ENCODE measurements at places on chromosomes 12 and 14.

- no peak for DNase-seq
These were observed 98.0 kb downstream of the GCH1 start for GRCh38 chr14:54804538-54805041.

GRCh38 chr12:104588047-104588920 lies 131.5 kb downstream of the CHST11 start:
- no peak for DNase-seq

- DNase-seq, result no peak
These were observed 10.7 kb downstream of the ARID4A start for GRCh38 chr14:58309086-58309485.

DNA sequence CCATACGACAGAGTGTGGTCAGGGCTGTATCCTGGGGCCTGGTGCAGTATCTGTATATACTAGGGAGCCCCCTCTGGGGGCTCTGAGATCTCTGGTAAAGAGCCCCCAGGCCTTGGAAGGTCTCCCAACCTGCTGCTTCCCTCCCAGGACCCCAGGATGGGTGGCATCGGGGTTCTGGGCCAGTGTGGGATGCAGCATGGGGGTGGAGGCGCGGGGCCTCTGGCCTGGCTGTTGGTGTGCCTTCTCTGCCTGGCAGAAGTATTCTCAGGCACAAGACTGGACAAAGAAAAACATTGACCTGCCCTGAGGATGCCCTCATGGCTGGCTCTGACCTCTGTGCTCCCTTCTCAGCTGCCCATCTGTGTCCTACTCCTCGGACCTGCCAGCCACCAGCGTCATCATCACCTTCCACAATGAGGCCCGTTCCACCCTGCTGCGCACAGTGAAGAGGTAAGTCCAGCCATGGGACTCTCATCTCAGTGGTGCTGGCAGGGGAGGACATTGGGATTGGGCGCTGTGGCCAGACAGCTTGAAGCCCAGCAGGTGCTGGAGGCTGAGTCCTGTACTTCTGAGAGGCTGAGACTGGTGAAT lies 64.5 kb downstream of the GALNT16 start:
- no peak for DNase-seq

DNA sequence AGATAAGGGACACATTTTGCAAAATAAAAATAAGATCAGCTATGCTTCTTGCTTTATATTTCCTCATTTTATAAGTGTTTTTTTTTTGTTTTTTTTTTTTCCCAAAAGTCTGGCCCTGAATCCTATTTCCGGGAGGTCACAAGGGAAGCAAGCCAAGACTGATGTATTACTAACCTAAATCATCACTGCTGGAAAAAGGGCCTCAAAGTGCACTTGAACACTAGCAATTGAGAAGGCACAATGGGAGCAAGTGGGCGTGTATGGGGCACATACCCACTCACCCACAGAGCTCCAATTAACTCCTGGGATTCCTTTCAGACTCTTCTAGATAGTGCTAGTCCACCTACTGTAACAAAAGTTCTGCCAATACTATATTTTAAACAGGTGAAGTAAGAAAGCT lies 58.8 kb downstream of the STON2 start:
- no peak for DNase-seq

- no peak for DNase-seq
These were observed 89.2 kb downstream of the CFAP54 start for GRCh38 chr12:96578526-96579125.

- no peak for DNase-seq
These were observed 7.9 kb upstream of the POU6F1 start for GRCh38 chr12:51225771-51226170.

DNA sequence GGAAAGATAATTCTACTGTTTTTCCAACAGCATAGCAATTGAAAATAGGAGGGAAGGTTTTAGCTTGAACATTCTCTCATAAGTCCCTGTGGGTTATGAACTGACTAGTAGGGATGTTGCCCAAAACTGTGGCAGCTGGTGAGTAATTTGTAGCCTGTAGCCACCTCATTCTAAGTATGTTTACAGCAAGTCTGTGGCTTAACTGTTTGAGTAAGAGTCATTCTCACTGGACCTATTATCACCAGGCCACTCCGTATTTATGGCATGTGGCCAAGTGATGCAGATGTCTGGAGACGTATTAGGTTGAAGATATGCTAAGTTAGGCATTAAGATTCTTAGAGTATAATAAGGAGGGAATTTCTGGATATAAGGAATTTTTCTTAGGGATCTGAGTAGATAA lies 458.3 kb downstream of the ETNK1 start:
- no peak for DNase-seq

DNA sequence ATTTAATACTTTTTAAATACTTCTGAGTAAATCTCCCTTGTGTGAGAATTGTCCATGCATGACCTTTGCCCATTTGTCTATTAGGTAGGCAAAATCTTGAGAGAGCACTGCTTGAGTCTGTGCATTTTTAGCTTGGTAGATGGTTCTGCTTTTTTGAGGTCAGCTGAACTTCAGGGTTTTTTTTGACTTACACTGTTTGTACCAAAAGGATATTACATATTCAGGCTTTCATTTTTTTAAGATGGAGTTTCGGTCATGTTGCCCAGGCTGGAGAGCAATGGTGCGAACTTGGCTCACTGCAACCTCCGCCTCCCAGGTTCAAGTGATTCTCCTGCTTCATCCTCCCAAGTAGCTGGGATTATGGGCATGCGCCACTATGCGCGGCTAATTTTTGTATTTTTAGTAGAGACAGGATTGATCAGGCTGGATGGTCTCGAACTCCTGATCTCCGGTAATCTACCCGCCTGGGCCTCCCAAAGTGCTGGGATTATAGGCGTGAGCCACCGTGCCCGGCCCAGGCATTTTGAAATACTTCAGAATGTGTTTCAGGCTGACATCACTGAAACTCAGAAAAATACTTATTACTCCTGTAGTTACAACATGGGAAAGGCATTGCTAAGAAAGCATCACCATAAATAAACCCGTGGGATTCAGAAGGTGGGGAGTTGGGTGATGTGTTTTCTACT lies 11.1 kb downstream of the RASSF3 start:
- no peak for DNase-seq

GRCh38 chr12:124870515-124870914 lies 6.9 kb upstream of the SCARB1 start:
- no peak for DNase-seq

DNA sequence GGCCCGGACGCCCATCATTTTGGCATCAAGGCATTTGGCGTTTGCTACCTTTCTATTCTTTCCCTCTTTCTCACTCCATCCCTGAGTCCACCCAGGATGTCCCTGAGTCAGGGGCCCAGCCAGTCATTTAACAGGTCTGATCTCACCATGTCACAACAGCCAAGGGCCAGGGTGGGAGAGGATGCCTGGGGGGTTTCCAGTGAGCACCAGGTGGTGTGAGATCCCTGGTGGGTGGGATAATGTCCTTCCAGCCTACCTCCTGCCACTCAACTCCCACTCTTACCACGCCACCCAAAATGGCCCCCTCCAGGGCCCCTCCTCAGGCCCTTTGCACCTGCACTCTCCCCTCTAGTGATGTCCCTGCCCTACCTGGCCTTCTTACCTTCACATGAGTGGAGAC lies 310.8 kb downstream of the BCL11B start:
- no peak for DNase-seq

DNA sequence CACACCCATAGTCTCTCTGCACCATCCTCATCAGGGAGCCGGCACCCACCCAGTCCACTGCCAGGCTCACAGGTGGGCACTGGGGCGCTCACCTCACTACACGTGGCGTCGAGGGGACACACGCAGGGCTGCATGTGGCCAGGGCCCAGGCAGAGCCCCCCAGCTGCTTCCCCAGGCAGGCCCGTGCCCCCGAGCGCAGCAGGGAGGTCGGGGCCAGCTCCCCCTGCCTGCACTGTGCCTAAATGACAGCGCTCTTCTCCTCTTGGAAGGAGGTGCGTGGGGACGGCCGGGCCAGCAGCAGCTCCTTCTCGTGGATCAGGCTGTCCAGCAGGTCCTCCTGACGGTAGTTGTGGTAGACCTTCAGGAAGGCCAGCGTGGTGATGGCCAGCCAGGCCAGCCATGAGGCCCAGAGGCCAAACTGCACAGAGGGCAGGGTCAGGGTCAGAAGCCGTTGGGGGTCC lies 11.3 kb downstream of the TMEM179 start:
- DNase-seq, result no peak

DNA sequence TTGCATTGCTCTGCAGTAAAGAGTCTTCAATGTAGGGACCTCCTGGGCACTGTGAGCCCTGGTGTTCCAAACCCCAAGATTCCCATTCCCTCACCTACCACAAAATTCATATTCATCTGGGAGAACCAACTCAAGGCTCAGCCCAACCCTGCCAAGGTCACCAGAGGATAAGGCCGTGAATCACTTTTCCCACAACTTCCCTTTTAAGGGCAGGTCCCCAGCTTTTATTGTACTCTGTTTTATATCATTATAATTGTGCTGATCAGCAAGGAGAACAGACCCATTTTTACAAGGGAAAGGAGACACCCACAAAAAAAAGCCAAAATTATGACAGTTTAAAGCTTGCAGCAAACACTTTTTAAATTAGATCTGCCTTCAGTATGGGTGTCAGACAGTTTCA lies 363.0 kb upstream of the FKBP4 start:
- DNase-seq, result no peak

DNA sequence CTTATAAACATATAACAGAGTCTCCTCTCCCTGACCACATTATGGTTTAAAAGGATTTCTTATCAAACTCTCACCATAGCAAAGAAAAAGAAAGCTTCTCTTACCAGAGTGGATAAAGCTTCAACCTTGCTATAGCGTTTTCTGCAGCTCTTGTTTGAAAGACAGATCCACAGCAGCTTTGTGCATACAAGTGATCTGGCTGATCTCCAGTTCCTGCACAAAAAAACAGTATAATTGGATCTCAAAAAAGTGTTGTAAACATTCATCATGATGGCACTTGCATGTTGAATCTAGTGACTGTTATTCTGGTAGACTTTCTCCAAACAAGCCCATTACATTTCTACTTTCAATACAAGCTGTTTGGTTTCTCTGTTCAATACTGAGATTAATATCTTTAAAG lies 178.9 kb upstream of the MGAT4C start:
- DNase-seq, result no peak

GRCh38 chr14:69152902-69153151 lies at the start of gene DCAF5:
DCAF5 (minus strand) TSS chr14:69153119; CDS start chr14:69152978, 141 bp downstream.
- peak; percentile 85 for DNase-seq

DNA sequence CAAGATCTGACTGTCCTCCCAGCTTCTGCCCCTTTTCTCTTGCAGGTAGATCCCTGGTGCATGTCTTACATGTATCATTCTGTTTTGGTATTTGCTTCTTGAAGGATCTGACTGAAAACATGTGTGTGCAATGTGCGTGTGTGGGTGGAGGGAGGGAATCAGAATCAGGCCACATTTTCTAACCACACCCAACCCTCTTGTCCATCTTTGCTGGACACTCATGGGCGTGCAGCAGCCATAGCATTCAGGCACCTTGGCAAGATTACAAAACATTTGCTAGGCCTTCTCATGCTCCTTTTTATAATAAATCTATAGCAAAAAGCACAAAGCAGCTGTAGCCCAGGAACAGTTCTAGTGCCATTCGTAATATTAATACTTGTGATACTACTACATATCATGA lies 233.6 kb upstream of the E2F7 start:
- no peak for DNase-seq

DNA sequence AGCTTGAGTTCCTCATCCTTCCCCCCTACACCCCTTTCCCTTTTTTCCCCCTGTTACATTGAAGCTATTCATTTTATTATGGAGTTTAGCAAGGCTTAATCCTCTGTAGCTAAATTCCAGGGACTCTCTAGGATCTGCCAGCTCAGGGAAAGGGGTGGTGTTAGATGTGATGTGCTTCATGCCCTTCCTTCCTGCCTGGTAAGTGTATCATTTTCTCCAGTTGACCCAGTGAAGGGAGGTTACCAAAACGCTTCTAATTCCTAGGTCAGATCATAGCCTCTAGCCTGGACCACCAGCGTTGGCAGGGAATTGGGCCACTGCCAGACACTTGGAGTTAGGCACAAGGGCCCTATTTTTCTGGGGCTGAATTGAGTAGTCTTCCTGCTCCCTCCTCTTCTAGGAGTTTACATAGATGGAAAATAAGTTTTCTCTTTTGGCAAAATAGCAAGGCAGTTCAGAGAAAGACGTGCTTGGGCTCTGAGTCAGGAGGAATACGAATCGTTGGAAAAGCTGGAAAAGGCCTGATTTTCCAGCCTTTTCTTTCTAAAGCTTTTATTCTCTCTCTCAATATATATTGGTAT lies 88.3 kb downstream of the NPAS3 start:
- DNase-seq, result no peak

GRCh38 chr12:47817272-47818006 lies 2.3 kb downstream of the HDAC7 start:
- DNase-seq, result no peak

DNA sequence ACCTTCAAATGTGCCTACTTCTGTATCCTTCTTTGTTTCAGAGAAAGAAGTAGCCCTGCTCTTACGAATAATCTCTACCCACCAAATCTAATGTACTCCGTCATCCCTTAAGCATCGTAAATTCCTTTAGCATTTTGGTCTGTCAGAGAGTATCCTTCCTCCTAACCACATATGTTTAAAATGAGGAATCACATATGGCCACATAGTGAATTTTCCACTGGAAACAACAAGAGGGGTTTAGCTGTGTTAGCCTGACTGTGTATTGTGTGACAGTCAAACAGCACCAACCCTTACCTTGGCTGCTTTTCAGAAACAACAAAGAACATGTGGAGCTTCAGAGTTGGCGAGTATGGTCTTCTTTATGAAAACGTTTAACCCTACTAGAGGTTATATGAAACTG lies 5.5 kb downstream of the LUM start:
- DNase-seq, result no peak

GRCh38 chr12:66438601-66439000 lies 136.3 kb downstream of the HELB start:
- DNase-seq, result no peak

DNA sequence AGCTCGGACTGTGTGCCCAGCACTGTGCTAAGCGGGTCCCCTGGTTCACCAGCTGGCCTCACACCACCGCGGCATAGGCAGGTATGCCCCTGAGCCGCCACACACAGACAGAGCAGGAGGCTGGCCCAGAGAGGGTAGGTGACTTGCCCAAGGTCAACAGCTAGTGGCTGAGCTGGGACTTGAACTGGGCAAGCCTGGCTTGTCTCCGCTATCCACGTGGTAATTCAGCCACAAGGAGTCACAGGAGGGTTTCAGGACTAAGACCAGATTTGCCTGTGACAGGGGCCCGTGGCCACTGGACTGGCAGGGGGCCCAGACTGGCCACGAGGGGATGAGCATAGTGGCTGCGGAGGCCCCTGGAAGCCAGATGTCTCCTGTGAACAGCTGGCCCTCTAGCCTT lies 47.7 kb downstream of the NCOR2 start:
- no peak for DNase-seq

GRCh38 chr14:96592591-96593386 lies 90.6 kb downstream of the PAPOLA start:
- DNase-seq, result peak; percentile 46
